ENCODE measurements at places on chromosomes 1 and 21.

- DNase-seq, result no peak
Observed at GRCh38 chr1:205668951-205669340, 11.4 kb downstream of the SLC45A3 start.

GRCh38 chr1:24343412-24344089 is 24.4 kb downstream of the GRHL3 start:
- DNase-seq, result no peak

- no peak for DNase-seq
Observed at GRCh38 chr1:82226186-82226505, 425.4 kb downstream of the ADGRL2 start.

DNA sequence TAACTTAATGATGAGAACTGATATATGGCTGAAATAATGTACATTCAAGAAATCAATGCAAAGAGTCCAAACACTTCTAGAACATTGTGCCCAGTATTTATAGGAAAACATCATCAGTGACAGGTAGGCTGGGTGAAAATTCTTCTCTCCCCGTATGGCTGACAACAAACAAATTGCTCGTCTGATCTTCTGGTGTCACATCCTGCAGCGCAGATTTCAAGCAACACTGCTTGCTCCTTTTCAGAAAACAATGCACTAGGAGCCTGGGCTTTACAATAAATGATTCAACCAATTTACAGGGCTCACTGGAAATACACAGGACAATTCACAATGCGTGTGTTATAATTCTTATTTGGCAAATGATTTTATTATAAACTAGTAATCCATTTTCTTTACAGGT is 185.3 kb downstream of the RERE start:
- no peak for DNase-seq

GRCh38 chr1:12188115-12188514 is 21.3 kb downstream of the TNFRSF1B start:
- no peak for DNase-seq

GRCh38 chr1:118692143-118692542 is 296.0 kb downstream of the TBX15 start:
- DNase-seq, result no peak

GRCh38 chr1:198132060-198132781 is 24.6 kb upstream of the NEK7 start:
- no peak for DNase-seq

DNA sequence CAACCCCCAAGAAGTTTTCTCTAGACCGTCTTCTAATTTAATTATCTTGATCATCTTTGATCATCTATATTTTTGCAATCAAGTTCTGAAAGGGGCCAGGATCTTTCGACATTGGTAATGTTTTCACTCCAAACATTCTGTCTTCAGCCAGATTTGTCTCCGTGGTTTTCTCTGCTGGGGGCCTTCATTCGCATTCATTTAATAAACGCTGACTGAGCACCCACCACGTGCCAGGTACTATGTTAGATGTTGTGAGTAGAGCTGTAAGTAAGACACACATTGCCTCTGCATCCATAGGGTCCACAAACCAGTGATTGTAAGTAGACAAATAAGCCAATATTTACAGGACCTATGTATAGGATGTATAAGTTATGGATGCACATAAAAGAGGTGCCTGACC is 134.5 kb upstream of the MROH9 start:
- DNase-seq, result no peak

DNA sequence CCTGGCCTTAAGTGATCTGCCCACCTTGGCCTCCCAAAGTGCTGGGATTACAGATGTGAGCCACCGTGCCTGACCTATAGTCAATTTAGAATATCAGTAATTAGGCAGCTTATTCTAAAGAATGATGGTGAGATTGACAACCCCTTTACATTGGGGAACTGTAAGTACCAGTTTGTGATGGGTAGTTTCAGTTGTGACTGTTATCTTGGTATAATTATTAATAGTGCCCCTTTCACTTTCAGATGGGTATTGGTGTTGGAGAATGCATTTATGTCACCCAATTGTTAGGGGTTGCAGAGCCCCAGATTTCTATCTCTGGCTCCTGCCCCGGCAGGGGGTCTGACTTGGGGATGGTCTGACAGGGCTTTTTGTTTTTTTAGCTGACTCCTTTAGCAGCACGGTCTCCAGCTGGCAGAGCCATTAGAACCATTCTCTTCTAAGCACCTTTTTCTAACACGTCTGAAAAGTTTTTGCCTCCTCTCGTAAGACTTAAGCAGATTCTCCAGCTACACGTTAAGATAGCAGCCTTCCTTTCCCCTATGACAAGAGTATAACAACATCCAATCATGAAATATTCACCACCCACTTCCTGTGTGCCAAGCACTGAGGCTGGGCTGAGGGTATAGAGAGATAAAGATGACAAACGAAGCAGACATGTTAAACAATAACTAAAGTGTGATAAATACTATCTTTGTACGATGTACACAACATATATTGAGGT is 157.8 kb downstream of the SDCCAG8 start:
- no peak for DNase-seq

- no peak for DNase-seq
Observed at GRCh38 chr1:67745875-67746698, 61.1 kb downstream of the GADD45A start.

GRCh38 chr1:19477284-19478249 is 7.8 kb downstream of the CAPZB start:
- DNase-seq, result peak; percentile 45

- DNase-seq, result no peak
Observed at GRCh38 chr1:49424782-49425181, 599.0 kb downstream of the AGBL4 start.
